ENCODE measurements at places on chromosomes 1 and 21.

GRCh38 chr1:151729966-151730291, 8.6 kb downstream of the RIIAD1 start:
- DNase-seq = no peak

GRCh38 chr21:40757366-40757765, 89.6 kb downstream of the DSCAM start:
- no peak for DNase-seq

- DNase-seq = no peak
Measured at GRCh38 chr1:1157033-1157365, 16.7 kb upstream of the TTLL10 start.

GRCh38 chr1:206516728-206516990, 9.3 kb downstream of the RASSF5 start:
- DNase-seq = no peak

DNA sequence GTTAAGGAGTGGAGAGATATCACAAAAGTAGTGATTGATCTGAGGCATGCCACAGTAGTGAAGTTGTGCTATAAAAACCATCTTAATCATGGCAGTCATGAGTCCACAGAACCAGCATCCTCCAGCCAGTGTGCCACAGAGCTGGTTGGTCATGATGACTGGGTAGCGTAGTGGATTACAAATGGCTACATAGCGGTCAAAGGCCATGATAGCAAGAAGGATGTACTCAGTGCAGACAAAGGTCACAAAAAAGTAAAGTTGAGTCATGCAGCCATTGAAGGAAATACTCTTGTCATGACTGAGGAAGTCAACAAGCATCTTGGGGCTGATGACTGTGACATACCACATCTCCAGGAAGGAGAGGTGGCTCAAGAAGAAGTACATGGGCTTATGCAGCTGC, 6.7 kb downstream of the OR6Y1 start:
- no peak for DNase-seq

DNA sequence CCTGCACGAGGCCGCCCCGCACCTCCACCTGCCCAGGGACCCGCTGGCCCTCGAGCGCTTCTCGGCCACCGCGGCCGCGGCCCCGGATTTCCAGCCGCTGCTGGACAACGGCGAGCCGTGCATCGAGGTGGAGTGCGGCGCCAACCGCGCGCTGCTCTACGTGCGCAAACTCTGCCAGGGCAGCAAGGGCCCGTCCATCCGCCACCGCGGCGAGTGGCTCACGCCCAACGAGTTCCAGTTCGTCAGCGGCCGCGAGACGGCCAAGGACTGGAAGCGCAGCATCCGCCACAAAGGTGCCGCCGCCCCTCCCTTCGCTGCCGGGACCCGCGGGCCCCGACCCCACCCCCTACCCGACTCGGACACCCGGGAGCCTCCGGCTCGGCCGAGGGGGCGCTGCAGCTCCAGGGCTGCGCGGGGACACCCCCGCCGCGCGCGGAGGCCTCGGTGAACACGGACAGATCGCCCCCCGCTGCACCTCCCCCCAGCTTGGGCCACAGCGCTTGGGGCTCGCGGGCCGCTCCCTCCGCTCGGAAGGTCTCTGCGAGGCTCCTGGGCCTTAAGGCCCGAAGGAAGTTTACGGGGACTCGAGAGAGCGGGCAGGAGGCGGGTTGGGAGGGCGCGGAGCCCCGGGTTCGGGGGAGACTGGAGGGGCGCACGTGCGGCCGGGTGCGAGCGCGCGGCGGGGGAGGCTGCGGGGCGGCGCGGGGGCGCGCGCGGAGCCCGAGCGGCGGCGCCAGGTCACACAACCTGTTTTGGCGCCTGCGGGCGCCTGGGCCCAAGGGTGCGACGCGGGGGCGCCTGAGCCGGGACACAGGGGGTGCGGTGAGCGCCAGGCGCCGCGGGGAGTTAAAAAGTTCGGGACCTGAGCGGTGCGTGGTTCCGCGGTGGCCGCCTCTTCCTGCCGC, 1.2 kb downstream of the SAMD11 start:
- no peak for DNase-seq

GRCh38 chr1:156781585-156782186, 14.4 kb downstream of the PRCC start:
- no peak for DNase-seq

DNA sequence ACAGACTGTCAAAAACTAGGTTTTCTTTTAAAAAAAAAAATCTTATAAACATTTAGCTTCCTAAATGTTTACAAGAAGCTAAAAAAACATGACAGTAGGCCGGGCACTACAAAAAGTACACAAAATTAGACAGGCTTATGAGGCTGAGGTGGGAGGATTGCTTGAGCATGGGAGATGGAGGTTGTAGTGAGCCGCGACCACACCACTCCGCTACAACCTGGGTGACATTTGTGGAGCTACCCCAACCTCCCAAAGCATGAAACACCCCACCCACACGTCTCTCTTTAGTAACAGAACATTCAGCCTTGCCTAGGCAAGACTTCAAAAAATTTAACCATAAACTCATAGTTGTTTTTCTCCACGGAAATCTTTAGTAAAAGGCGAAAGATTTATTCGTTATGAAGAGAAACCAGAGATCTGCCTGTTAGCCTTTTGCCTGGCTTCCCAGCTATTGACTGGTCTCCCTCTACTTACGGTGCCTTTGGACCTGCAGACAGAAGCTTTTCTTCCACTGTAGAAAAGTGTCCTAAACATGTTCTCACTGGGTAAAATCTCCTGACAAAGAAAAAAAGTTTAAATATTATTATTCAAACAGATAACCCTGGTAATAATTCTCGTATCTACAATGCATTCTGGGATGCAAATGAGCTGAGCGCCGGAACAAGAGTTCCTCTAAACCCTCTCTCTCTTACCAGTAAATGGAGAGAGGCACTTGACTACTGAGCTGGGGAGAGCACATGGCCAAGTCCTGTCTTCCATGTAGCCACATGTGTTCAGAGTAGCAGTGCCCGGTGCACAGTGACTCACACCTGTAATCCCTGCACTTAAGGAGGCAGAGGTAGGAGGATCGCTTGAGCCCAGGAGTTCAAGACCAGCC, 9.2 kb downstream of the RNU5D-1 start:
- peak; percentile 85 for DNase-seq

- DNase-seq = no peak
Measured at GRCh38 chr1:17857996-17858395, 102.9 kb downstream of the ACTL8 start.

- DNase-seq = no peak
Measured at GRCh38 chr1:164608651-164609057, 49.7 kb downstream of the PBX1 start.

DNA sequence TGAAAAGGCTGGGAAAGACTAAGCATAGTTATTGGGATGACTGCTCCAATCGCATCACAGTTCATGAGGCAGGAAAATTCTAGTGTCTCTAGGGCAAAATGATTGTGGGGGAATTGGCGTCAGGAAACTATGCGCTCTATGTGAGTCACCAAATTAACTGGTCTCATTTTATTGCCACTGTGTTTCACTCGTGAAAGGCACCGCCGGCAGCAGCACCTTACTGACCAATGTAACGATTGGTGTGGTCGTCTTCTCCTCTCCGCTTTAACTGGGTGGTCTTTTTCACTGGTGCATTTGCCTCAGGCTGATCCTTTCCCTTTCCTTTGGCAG, 83.5 kb downstream of the SPAG17 start:
- no peak for DNase-seq

DNA sequence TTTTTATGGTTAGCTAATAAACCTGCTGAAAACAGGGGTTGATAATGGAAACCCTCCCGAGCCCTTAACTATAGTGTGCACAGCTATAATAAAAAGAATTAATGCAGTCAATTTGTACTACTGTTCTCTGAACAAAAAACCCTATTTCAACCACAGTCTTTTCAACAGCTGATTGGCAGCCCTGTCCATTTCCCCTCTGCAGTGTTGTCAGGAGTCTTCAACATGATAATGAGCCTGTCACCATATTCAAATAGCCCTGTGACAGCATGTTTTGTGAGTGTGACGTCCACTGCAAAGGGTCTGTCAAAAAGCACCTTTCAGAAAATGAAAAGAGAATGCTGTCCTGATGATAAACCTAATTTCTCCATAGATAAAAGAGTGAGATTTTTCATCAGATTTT, 92.7 kb downstream of the ESRRG start:
- no peak for DNase-seq

DNA sequence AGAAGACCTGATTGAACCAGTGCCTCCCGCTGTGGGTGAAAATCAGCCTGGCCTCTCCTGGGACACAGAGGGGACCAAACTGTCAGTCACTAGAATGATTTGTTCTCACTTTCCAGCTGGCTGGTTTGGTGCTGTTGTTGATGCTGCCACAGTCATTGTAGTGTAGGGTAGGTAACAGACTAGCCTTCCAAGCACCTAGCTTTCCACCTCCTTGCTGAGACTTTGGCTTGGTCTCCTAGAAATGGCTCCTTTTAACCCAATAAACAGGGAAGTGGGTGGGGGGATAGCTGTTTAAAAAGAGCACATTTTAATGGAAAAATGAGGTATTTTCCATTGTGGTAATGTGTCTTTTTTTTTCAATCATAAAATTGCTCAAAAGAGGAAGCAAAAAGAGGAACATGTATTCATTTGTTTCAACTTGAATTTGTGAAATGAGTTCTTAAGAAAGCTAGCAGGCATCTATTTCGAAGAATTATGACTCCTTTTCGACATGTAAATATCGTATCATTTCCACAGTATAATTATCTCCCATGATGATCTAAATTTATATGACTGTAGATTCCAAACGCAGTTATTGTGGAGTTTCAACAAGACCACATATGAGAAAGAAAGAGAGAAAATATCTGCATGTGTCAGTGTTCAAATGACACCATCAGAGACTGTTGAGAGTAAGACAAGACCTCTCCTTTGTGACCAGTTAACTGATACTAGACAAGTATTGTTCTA, 190.1 kb downstream of the HLX start:
- DNase-seq = no peak

All from CD4-positive, alpha-beta T cell treated with Interleukin-12 subunit alpha and Interleukin-12 subunit beta, for 1 hour (primary cell).